Central memory CD8-positive, alpha-beta T cell (primary cell): ENCODE measurements at places on chromosomes 11 and 22.
A peak's percentile ranks its signal among the peaks of the same experiment; 100 is the strongest.

DNA sequence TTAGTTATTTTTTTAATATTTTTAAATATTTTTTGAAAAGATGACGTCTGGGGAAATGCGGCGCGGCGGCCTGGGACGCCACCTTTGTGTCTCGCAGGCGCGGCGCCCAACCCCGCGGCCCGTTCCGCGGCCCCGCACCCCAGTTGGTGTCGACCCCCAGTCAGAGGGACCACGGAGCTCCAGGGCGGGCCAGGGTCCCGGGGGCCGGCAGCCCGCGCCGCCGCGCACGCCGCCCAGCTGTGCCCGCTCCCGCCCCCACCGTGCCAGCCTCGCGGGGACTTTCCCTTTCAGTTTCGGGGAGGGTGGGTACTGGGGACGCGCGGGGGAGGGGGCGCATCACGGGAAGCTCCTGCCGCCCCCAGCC is 1.6 kb downstream of the CCND1 start:
- no peak for DNase-seq

DNA sequence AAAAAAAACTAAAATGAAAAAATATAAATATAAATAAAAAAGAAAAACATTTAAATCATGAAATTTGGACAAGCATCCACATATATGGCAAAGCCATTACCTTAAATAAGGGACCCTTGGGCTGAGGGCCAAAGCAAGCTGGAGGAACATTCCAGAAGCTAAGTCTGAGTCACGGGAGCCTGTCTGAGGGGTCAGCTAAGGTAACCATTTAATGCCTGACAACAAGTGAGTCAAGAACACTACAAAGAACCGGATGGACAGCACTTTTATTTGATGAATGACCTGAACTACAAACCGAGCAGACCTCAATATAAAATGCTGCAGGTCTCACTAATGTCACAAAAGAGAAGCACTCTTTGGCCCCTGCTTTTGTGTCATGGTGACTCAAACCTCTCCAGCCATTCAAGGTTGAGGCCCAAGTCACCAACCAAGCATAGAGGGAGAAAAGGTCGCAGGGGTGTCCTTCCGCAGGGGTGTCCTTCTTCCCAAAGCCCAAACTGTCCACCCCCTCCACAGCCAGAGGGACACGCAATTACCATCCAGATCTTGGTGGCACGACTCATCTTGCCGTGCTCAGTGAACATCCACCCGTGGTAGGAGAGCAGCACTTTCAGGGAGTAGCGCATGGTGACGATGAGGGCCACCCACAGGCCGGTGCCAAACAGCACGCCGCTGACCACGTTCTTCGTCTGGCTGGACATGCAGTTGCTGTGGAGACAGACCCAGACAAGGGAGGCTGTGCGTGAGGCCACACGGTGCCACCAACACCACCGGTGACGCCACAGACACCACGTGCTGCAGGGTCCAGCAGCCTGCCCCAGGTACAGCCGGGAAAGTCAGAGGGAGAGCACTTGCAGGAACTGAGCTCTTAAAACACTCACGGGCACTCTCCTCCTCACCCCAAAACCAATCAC is 34.5 kb downstream of the CPT1A start:
- DNase-seq = no peak

- DNase-seq = no peak
These were observed 130.1 kb upstream of the ZC3H12C start for GRCh38 chr11:109963101-109963500.

DNA sequence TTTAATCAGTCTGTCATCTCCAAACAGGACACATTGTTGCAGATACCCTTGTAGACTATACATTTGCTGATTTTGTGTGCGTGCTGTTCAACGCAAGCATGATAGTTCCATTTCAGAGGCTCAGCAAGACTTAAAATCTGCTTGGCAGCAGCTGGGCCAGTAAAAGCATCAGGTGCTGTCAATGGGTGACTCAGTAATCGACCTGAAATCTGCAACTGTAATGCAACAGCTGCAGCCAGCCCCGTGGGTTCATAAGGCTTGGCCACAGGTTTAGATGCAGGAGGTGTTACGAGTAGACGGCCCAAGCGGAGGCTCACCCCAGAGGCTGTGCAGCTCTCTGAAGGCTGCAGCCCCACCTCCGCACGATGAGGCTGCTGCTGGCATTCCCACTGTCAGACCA is 84.6 kb downstream of the NTM start:
- DNase-seq = no peak

- no peak for DNase-seq
These were observed 1.3 kb downstream of the PLEKHA7 start for GRCh38 chr11:17012712-17013547.

DNA sequence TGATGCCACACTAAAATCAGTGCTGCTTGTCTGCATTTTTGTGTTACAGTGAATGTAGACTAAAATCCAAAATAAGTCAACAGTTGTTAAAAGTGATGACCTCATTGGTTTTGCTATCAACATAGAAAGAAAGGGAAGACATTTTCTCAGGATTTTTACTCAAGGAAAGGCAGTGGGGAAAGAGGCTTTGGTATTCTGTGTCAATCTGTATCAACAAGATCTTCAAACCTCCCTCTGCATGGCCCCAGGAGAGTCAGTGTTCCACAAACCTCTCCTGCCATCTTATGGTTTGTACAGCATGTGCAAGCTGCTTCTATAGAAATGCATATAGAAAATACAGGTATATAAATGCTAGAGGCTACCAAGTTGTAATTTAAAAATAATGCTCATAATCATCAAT is 13.8 kb upstream of the OR51M1 start:
- no peak for DNase-seq

DNA sequence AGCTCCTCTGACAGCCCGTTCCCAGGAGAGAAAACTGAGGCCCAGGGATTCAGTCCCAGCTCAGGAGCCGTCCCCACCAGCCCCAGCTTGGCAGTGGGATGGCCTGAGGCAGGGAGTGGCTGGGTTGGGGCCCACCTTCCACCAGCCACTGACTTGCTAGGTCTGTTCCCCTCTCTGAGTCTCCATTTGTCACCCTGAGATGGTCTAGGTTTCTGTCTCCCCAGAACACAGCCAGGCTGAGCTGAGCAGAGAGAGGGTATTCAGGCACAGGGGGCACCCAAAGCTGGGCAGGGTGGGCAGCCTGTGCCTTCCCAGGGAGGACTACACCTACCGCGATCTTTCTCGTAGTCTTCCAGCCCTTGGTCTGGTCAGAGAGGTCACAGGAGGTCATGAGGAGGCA is 95.7 kb downstream of the PDE2A start:
- DNase-seq = no peak

DNA sequence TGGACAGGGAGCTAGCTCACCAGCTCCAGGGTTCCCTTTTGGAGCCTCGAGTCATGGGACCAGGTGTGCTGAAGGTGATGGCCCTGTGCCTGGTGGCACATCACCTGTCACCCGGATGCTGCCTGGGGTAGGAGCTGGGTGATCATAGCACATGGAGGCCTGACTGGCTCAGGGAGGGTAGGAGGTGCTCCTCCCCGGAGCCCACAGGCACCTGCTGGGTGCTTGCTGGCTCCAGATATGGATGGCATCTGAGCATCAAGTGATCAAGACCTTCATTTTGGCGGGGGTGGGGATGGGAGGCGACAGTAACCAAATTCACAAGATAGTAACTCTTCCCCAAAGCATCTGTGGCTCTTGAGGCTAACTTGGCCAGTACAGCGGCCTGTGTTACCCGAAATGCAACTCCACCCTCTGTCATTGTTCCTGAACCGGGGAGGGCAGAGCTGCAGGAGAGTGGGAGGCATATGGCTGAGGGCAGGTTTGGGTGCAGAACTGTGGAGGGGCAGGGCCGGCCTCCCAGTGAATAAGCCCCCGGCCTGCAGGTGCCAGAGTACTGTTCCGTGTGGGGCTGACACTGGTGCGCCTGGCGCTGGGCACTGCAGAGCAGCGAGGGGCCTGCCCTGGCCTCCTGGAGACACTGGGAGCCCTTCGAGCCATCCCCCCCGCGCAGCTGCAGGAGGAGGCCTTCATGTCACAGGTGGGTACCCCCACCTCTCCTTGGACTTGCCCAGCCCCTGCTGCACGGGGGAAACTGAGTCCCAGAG is 4.7 kb downstream of the TBC1D10C start:
- DNase-seq = no peak

DNA sequence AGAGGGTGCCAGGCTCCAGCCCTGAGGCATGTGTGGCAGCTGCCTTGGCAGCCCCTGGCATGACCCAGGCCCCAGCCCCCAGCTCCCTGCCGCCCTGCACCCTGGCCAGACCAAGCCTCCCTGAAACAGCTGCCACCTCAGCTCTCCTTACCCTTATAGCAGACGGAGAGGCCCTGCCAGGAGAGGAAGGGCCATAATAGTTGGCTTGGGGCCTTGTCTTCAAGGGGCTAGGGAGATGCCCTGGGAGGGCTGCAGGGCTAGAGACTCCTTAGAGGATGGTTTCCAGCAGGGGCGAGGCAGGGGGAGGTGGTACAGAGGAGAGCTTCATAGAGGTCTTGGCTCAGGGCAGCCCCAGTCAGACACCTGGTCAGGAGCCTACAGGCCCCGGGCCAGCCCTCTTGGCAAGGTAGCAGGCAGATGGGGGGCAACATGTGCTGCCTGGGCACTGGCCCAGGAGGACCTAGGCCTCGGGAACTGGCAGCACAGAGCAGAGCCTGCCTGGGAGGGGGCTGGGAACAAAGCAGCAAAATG is 13.0 kb downstream of the SMTN start:
- no peak for DNase-seq

DNA sequence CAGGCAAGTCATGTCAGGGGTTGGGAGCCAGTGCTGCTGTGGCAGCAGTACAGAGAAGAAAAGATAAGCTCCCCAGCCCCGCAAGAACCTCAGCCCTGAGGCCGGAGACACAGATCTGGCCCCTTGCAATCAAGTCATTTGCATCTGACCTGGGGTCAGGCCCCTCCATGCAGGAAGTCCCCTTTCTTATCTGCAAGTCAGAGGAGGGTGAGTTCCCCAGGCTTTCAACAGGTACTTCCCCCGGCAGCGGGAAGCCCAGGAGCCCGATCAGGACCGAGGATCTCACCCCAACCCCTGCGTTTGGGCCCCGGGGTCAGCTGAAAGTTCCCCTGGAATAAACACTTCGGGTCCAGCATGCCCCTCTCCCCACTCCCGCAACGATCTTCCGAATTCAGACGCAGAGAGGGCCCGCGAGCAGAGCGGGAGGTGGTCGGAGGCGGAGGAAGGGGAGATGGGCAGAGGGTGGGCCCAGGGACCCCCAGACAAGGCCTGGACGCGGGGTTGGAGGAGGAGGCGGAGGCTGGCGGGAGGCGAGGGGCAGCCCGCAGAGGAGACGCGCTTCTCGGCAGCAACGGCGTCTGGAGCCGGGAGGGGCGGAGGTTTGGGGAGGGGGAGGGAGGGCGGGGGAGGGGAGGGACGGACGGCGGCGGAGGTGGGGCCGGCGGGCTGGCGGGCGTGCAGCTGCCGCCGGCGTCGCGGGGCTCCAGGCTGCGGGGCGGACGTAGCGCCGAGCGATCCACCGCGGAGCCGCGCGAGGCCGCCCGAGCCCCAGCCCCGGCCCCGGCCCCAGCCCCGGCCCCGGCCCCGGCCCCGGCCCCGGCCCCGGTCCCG is at the start of gene TSPAN18:
Gene TSPAN18, plus strand, starts transcription at position 680 of the 831 bp plus-strand sequence. CDS start 179,455 bp downstream, outside the sequence.
- DNase-seq = peak; percentile 12

GRCh38 chr22:47049078-47049624 is 286.7 kb downstream of the TBC1D22A start:
- no peak for DNase-seq

GRCh38 chr22:31083377-31083768 is 2.3 kb downstream of the SMTN start:
- no peak for DNase-seq

DNA sequence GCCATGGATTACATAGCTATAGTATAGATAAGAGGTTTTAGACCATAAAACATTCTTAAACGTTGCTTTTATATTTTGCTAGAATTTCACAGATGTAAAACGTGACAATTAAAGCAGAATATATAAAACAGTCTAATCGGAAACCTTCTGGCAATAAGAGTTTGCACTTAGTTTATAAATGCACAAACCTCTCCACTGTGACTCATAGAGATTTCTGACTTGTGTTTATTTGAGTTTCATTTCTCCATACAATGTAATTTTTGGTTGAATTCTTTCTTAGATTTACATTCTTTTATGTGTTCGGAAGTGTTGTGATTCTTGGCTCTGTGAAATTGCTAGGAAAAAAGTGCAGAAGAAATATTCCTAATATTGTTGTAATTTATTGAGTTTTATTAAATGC is 288.7 kb upstream of the CTSC start:
- DNase-seq = no peak

DNA sequence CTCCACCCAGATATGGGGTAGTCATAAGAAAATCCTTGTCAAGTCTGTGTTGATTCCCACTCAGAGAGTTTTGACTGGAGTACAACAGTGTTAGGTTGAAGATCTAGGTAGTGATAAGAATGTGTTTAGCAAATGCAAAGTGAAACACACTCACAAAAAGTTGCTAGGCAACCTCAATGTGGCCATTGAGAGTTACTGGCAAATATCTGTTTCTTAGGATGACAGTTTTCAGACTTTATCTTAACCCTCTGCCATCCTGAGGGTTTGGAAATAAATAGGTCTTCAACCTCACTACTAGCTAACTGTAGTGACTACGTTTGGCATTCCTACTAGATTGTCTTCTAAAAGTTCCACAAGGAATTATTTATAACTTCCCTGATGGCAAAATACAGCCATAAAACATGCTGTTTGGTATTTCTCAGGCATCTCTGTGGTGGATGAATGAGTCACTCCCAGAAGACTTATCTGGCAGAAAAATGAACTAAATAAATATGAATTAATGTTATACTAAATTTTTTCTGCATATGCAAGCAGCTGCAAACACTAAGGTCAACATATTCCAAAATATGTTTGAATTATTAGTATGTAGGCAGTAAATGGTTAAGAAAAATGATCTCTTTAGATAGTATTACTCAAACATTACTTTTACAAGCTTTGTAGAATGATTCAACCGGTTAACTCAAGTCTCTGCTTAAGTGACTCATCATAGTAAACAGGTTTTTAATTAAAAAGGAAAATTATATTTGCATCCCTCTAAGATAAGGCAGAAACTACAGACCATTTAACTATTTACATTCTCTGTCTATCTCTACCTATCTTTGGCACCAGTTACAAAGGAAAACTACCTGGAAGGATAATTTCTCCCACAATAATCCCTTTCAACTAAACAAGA is 17.1 kb upstream of the SYTL2 start:
- DNase-seq = no peak

GRCh38 chr11:94477624-94478023 is 16.0 kb downstream of the MRE11 start:
- no peak for DNase-seq

GRCh38 chr11:106281455-106282173 is 204.2 kb downstream of the AASDHPPT start:
- DNase-seq = no peak

- no peak for DNase-seq
These were observed 101.2 kb upstream of the HSD17B12 start for GRCh38 chr11:43579171-43579918.

DNA sequence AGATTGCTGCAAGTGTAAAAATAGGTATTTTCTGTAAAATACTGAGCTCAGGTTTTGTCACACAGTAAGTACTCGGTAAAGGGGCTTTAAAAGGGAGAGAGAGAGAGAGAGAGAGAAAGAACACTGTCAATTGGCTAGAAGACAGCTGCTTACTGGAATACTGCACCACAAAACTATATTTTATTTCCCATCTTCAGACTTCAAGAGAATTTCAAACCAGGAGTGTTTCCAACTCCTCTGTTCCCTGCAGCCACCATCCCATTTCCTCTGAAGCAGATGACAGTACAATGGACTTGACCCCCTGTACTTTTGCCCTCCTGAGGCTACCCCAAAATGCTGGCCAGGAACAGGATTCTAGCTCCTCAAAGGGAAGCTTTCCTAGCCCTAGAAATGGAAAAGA is 89.7 kb downstream of the RELT start:
- no peak for DNase-seq
